RWPE2 (cell line): ENCODE measurements at places on chromosomes 3 and 15.

GRCh38 chr3:185960522-185961288, 22.9 kb upstream of the TRA2B start:
- no peak for DNase-seq

DNA sequence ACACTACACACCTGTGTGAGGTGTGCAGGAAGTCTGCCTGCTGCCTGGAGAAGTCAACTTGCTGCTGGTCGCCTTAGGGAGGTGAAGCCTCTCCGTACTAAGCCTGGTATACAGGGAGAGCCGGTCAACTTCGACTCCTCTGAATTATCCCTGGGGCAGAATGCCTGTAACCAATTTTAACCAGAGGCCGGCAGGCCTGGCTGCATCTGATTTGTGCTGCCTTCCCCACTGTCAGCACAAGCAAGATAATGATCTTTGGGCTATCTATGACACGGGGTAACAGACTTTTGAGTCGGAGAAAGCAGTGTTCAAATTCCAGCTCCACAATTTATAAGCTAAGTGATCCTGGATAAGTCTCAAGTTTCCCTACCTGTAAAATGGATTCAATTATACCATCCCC, 42.3 kb downstream of the MAGEF1 start:
- no peak for DNase-seq

DNA sequence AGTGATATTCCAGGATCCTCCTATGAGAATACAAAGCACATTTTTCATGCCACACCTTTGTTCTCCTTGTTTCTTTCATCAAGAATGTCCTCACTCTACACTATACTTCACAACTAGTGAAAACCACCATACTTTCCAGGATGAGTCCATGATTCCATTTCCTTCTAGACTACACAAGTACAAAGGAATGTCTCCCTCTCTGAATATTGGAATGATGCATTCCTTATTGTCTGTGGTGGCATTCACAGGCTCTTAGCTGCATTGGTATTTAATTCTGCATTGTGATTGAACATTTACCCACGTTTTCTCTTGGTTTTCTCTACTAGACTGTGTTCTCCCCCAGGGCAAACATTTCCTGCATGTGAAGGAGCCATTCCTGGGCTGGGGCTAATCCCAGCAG, 217.5 kb downstream of the RAP2B start:
- DNase-seq = no peak

GRCh38 chr3:88235102-88235501, 85.3 kb downstream of the C3orf38 start:
- DNase-seq = no peak

DNA sequence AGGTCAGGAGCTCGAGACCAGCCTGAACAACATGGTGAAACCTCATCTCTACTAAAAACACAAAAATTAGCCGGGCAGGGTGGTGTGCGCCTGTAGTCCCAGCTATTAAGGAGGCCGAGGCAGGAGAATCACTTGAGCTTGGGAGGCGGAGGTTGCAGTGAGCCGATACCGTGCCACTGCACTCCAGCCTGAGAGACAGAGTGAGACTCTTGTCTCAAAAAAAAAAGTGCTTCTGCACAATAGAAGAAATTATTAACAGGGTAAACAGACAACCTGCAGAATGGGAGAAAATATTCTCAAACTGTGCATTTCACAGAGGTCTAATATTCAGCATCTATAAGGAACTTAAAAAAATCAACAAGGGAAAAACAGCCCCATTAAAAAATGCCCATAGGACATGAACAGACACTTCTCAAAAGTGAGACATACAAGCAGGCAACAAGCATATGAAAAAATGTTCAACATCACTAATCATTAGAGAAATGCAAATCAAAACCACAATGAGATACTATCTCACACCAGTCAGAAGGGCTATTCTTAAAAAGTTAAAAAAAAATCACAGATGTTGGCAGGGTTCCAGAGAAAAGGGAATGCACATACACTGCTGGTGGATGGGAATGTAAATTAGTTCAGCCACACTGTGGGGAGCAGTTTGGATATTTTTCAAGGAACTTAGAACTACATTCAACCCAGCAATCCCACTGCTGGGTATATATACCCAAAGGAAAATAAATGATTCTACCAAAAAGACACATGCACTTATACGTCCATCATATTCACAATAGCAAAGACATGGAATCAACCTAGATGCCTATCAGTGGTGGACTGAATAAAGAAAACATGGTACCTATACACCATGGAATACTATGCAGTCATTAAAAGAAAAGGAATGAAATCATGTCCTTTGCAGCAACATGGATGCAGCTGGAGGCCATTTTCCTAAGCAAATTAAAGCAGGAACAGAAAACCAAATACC, 75.5 kb downstream of the MSL2 start:
- no peak for DNase-seq

DNA sequence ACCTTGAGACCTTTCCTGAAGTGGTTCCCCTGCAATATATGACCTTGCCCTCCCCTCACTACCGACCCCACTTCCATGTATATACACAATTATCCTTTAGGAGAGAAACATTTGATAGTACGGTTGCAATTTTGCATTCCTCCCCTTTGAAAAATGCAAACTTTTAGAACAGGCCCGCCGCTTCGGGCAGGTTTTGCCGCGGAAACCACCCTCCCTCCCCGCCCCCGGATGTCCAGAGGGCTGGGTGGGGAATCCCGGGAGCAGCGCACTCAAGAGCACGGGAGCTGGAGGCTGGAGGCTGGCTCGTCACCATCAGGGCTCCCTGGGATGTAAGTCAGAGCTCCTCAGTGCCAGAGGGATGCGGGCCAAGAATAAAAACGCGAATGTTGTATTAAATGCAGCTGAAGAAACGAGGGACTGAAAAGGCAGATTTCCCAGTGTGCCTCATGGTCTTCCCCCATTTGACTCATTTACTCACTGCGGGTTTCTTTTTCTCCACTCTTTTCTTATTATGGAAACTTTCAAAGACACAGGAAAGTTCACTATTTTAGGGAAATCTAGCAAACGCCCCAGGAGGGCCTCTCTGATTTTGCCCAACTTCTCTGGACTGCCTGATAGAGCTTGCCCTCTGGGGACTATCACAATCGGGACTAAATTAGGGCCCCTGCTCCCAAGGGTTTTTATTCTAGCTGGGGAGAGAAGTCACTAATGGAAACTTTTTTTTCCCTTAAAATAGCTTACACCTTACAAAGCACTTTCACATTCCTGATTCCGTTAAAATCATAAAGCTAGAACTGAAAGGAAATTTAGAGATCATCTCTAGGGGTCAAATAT, 2.9 kb upstream of the USP3 start:
- DNase-seq = peak; percentile 84

DNA sequence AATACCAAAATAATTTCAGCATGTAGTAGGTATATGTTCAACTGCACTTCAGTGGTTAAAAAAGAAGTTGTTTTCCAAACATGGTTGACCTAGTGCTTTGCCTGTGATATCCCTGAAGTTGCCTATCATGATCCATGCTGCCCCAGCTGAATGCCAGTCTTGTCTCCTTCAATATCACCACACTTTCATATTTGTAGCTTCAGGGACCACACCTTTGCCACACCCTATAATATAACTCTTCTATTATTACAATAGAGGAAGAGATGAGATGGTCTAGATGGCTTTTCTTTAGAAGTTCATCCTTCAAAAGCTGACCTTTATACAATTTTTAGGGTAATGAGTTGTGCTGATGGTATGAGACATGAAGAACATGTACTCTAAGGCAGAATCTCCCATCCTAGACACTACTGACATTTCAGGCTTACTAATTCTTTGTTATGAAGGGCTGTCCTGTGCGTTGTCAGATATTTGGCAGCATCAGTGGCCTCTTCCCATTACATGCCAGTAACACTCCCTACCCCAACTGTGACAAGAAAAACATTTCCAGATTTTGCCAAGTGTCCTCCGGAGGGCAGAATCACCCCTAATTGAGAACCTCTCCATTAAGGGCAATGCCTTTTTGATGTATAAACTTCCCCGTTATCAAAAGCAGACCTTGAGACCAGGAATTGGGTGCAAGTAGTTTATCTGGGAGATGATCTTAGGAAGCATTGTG, 76.2 kb upstream of the PLCL2 start:
- DNase-seq = no peak

DNA sequence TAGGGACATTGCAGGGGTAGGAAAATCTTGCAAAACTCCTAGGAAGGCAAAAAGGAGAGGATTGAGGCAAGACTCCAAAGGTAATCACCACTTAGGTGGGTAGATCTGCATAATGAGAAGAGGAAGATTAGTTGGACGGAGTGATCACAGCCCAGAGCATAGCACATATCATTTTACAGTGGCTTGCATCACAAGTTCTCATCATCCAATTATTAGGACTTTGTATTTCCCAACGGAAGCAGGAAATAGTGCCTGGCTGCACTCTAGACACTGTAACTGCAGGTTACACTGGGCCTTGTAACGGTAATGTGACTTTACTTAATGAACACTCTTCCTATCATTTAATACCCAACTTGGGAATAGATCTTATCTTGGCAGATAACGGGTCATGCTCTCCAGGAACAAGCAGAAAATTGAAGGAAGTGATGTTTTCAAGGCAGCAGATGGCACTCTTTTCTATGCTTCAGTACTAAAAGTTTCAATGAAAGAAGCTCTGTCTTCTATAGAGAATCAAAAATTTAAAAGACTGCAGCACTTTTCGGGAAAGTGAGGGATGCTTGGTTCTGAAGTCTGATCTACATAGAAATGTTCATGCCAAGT, 101.9 kb upstream of the KCNMB2 start:
- no peak for DNase-seq

GRCh38 chr15:45842151-45842550, 207.3 kb downstream of the SQOR start:
- DNase-seq = no peak

- DNase-seq = no peak
Measured at GRCh38 chr3:184815046-184815930, 3.3 kb downstream of the VPS8 start.

DNA sequence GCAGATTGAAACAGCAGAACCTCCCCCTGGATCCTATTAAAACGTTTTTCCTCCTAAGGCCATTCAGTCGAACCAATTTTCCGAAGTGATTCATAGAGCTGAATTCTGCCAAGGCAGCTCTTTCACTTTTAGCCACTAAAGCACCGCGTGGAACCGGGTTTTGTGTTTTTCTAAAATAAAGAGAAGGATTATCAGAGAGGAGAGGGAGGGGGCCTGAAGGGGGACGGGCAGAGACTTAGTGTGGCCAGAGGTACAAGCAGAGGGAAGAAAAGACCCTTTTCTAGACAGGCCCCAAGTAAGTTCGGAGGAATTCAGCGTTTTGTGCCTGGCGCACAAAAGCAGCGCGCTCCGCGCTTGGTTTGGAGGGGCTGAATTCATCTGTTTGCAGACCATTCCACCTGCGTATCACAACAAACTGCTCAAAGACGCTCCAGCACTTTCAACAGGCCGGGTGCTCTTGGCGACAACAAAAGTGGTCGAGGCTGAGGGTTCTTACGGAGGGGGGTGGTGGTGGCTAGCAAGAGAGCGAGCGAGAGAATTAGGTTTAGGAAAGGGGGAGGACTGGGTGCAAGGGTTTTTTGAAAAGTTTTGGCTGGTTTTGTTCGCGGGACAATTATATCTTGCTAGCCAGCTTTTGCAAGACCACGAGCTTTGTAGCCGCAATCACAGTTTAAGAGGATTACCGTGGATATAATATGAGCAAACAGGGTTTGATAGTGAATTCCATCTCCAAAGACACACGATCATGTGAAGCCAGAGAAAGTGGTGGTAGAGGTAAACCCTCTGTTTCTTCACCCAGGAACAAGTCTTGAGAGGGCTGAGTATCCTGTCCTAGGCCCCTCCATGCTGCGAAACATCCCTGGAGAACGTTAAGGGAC, 1.2 kb upstream of the FEZF2 start:
- DNase-seq = no peak

DNA sequence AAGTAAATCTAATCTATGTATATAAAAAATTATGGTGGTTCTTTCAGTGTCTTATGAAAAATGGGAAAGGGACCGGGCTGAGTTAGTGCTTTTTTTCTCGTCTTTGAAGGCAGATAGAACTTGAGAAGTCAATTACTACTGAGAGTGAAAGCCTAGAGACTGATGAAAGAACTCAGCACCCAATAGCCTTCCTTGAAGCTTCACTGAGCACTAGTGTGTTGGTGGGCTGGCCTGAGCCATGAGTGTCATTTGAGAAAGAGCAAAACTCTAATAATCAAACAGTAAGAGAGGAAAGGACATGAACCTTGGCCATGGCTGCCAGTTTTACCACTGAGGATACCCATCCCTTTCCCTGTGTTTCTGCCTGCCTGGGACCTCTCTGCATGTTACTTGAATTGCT, 428.3 kb upstream of the RASGRP1 start:
- no peak for DNase-seq

DNA sequence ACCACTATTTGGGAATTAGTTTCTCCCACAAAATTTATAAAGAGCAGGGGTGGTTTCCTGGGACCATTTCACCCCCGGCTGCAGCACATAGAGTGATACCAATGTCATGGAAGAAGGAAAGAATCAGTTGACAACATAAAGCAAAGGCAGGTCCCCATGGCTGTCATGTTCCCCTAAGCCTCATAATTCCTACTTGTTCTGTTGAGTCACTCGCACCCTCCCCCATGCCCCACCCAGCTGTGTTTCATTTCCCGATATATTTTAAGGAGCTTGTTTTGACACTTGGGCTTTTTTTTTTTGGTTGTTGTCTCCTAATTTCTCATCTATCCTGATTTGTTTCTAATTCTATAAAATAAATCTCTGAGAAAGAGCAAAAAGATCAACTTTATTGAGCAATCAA, 24.9 kb downstream of the ERC2 start:
- no peak for DNase-seq

DNA sequence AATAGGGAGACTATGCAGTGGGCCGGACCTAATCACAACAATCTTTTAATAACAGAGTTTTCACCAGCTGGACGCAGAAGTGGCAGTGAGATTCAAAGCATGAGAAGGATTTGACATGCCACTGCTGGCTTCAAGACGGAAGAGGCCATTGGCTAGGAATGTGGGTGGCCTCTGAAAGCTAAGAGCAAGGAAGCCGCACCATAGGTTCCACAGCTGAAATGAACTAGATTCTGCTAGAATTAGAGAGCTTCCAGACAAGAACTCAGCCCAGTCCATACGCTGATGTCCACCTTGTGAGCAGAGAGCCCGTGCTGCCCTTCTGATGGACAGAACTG, 6.9 kb upstream of the NCBP2 start:
- DNase-seq = no peak

GRCh38 chr3:184710870-184711492, 883 bp downstream of the MAGEF1 start:
- no peak for DNase-seq

- DNase-seq = no peak
Measured at GRCh38 chr15:60074181-60074885, 70.2 kb downstream of the FOXB1 start.

- no peak for DNase-seq
Measured at GRCh38 chr3:27666272-27666671, 55.9 kb downstream of the EOMES start.

DNA sequence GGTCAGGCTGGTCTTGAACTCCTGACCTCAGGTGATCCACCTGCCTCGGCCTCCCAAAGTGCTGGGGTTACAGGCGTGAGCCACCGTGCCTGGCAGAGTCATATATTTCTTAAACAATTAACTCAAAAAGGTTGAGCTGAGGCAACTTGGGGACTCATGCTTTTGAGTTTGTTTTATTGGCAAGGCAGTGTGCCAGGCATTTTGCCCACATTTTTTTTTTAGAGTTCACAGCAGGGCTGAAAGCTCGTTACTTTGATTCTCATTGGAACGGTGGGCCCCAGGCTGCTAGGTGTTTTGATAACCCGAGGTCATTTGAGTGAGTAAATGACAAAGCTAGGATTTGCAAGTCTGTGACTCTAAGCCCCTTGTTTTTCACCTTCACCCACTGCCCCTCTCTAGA, 76.2 kb downstream of the CCK start:
- DNase-seq = no peak
